ENCODE measurements at places on chromosomes 12 and 14. TPM values are rescaled to one million over a fixed set of nuclear protein-coding genes. Genes with fewer than 3 reads are reported as not detected.

PPP1R3E gene
- 19.1 TPM for polyA plus RNA-seq

RAB2B gene
- polyA plus RNA-seq, result 42.5 TPM

METTL1 gene
- polyA plus RNA-seq, result 33.0 TPM

DNA sequence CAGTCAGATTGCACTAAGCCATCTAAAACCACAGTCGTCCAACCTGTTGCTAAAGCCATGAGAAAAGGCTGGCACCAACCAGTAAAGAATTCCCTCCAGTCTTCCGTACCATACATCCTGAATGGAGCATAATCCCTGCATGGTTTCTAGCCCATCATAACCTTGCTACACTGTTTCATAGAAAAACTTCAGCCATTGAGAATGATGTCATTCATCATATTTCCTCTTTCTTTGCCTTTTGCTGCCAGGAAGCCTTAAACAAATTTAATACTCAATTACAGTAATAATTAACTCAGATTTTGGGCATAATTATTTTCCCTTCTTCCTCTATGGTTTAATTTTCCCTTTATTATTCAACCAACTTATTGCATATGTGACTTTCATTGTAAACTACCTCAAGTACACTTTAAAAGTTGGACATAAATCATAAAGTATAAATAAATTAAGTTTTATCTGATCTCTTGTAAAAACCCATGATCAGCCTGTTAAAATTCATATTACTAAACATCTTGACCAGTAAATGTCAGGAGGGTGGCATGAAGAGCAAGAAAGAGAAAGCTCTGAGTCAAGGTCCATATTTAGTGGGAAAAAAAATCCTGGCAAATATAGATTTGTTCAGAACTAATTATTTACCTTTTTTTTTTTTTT, 264.7 kb downstream of the ZFP36L1 start:
- DNase-seq, result no peak

DNA sequence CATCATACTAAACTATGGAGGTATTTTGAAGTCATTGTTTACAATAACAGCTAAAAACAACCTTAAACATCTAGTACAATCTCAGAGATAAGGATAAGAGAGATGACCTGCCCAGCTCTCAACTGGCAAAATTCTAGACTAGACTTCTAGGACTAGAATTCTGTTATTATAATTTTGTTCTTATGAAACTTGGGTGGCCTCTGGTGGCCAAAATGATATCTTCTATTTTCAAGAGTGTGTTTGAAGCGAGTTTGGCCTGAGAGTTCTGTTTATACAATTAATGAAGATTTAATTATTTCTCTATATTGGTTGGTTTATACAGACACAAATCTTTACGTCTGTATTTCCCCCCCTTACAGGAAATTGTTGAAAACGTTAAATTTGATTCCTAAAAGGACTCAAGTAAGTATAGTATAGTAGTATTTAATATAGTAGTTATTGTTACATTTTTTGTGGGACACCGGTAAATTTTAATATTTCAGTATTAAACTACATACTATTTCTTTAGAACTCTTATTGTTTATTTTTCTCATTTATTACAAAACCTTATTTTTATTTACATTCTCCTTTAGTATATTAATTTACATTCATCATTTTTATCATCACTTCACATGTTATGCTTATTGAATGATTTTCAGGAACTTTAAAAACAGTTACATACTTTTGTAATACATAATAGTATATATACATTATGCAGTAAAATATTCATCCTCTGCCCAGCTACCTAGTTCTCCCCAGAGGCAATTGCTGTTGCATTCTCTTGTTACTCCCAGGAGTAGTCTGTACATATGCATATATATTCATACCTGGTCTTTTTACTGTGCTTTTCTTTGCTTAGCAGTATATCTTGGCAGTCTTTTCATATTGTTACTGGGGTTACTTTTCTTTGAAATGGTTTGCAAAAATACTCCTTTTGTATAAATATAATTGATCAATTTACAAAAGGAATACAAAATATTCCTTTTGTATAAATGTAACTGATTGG, 6.6 kb downstream of the PPHLN1 start:
- no peak for DNase-seq

- no peak for DNase-seq
These were observed at the start of gene SETD1B for GRCh38 chr12:121803861-121804416. TSS of gene SETD1B (plus strand) at chr12:121804009. CDS start at chr12:121804738, 729 bp downstream.

- no peak for DNase-seq
These were observed 120.8 kb downstream of the PPHLN1 start for GRCh38 chr12:42446761-42447160.

GRCh38 chr12:2963760-2964292, 4.6 kb downstream of the TEAD4 start:
- DNase-seq, result no peak

DNA sequence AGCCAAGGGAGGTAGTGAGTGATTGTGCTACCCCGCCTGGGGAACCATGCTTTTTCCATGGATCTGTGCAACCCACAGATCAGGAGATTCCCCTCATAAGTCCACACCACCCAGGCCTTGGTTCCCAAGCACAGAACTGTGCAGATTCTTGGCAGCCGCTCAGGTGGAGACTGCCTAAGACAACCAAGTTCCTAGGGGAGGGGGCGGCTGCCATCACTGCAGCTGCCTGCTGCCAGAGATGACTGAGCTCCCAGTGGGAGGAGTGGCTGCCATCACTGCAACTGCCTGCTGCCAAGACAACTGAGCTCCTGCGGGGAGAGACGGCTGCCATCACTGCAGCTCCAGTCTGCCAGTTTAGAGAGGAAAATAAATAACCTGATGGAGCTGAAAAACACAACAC, 138.3 kb upstream of the GARIN2 start:
- DNase-seq, result no peak
